Stimulated activated CD8-positive, alpha-beta memory T cell treated with anti-CD3 and anti-CD28 coated beads, Interleukin-15, amount 100 ng/mL, for 1 hour (primary cell): ENCODE measurements at places on chromosomes 2 and 18.

DNA sequence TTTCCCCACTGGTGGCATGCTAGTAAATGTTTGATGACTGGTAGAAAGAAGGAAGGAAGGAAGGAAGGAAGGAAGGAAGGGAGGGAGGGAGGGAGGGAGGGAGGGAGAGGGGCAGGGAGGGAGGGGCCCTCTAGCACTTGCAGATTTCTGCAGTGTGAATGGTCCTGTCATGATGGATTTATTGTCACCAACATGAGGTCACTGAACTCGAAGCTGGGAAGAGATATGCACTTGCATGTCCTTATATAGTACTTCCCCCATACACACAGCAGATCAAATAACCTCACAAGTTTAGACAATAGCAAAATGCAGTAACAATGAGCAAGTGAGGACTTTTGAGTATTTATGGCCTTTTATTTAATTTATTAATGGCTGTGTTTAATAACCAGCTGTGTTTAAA, 44.5 kb upstream of the CXCR4 start:
- no peak for DNase-seq

DNA sequence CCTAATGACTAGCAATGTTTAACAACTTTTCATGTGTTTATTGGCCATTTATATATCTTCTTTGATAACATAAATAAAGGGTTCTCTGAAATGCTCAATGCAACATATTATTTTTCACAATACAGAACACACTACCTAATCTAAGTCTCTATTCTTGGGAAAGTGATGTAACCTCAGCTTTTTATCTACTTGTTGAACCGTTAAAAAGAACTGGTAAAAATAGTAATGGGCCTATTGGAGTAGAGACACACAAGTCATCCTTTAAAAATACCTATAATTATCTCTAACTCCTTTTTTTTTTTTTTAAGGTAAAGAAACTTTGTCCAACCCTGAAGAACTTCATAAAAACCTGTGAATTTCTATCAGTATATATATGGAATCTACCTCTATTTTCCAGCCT, 1067.7 kb upstream of the CELF4 start:
- no peak for DNase-seq

DNA sequence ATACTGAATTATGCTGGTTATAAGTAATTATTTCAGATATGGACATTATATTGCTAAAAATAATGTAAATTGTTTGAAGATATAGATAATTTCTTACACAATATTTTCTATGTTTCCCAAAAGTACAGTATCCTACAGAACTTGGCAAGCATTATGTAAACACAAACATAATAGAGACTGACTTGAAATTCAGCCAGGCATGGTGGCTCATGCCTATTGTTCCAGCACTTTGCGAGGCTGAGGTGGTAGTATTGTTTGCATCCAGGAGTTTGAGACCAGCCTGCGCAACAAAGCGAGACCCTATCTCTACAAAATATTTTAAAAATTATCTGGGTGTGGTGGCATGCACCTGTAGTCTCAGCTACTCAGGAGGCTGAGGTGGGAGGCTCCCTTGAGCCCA, 1300.5 kb upstream of the DDX18 start:
- no peak for DNase-seq

DNA sequence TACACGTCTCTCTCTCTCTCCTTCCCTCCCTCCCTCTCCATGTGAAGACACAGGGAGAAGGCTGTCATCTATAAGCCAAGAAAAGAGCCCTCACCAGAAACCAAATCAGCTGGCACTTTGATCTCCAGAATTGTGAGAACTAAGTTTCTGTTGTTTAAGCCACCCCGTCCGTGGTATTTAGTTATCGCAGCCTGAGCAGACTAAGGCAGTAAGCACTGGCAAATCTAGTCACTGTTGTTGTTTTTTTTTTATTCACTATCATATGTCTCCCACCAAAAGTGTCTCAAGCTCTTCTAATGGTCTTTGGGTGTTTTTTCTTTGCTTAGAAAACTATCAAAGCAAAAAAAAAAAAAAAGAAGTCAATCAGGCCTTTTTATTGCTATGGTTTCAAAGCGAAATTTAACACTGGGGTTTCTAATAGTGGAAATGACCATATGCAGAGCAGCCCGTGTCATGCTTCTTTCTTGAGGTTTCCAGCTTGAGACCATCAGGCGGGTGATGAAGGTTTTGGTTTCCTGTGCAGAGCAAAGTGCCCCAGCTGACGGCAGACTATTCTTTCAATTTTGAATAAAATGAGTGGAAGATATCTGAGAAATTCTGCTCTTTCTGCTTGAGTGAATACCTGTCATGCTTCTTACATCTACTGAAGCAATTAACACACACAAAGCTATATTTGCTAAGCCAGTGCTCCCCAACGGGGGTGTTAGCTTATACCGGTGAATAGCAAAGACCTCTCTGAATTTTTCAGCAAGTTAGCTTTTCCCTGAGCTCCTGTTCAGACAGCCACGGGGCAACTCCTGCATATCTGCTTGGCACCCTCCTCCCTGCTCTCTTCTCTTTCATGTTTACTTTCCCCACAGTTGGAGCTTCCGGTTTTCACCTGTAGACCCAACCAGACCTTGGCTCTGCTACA, 394.1 kb upstream of the ATP5MC3 start:
- DNase-seq, result no peak

DNA sequence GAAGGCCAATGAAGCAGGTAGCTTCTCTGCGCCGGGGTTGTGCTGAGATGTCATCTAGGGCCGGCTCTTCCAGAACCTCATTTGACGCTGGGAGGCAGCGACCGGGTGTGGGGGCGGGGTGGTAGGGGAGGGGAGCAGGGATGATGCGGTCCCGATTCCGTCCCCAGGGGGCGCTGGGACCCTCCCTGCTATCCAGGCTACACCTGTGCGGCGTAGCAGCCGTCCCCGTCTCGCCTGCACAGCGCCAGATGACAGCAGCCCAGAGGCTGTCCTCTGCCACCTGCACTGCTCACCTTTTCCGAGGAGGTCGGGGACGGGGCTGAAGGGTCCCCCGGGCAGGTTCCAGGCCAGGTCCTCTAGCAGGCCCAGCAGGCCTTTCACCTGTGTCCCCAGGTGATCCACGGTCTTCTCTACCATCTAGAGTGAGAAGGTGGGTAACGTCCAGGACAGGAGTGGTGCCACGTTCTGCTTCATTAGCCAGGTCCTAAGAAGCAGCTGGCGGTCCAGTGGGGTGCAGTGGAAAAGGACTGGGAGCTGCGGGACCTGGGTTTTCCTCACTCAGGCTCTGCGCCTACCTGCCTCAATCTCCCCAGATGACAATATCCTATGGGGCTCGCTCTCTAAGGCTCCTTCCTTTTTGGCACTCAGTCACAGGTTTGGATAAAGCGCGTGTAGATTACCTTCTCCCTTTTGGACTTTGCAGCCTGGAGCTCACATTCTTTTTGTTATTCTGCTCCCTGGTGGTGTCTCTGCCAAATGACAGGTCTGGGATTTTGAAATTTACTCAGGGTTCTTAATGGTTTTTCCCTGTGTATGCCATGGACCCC, 56.0 kb upstream of the RAB6C start:
- no peak for DNase-seq
